ENCODE measurements at places on chromosomes 3 and 15. TPM values are rescaled to one million over a fixed set of nuclear protein-coding genes. Genes with fewer than 3 reads are reported as not detected.

Gene NRROS
- 8.4 TPM for total RNA-seq

Gene DZIP1L
- total RNA-seq = 26.6 TPM

Gene EFCC1
- under 0.01 TPM for total RNA-seq

Gene PCOLCE2
- 3.8 TPM for total RNA-seq
